ENCODE measurements at places on chromosomes 3 and 15. TPM values are rescaled to one million over a fixed set of nuclear protein-coding genes. Genes with fewer than 3 reads are reported as not detected.
A peak's percentile ranks its signal among the peaks of the same experiment; 100 is the strongest.

MED12L gene
- total RNA-seq, result 0.60 TPM

LRRC31 gene
- total RNA-seq, result not detected

CEP152 gene
- 3.3 TPM for total RNA-seq

DNA sequence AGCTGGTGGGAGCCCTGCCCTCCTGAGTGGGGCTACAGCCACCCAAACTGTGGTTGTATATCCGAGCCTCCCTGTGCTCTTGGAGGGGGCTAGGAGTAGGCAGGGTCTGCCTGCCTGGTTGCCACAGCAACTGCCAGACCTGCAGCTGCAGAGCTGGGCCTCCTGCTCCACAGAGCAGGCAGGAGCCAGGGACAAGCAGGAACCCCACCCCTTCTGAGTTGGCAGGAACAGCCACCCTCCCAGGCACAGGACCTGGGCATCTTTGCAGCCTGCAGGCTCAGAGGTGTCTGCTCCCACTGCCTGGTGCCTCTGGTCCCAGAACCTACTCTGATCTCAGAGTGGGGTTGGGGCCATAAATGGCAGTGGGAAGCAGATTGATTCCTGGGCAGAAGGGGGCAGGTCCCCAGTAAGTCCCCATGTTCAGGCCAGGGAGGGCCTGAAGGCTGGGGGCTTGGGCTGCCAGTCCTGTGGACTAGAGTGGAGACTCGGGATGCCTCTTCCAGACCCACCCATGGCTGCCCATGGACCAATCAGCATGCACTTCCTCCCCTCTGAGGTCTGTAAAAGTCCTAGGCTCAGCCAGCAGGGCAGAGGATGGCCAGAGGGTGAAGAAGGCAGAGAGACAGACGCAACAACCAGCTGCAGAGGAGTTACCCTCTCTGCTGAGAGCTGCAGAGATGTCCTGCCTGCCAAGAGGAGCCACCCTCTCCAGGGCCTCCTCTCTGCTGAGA is 10.3 kb upstream of the LRRC31 start:
- no peak for DNase-seq

DNA sequence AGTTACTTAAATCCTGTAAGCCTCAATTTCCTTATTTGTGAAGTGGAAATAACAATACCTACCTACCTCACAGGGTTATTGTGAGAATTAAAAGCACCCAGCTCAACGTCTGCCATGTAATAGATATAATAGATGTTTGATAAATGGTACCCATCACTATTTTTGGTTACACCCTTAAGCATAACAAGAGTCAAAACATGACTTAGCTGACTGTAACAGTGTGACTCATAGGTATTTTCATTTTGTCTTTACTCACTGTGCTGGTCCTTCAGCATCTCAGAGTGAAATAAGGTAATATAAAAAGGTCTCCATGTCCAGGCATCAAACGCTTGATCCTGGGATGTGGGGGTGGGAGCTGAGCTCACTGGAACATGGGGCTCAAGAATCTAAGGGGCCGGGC is 3.1 kb downstream of the CPLX3 start:
- no peak for DNase-seq

CHRNB4 gene
- not detected for total RNA-seq

ADAMTS17 gene
- 6.8 TPM for total RNA-seq

DNA sequence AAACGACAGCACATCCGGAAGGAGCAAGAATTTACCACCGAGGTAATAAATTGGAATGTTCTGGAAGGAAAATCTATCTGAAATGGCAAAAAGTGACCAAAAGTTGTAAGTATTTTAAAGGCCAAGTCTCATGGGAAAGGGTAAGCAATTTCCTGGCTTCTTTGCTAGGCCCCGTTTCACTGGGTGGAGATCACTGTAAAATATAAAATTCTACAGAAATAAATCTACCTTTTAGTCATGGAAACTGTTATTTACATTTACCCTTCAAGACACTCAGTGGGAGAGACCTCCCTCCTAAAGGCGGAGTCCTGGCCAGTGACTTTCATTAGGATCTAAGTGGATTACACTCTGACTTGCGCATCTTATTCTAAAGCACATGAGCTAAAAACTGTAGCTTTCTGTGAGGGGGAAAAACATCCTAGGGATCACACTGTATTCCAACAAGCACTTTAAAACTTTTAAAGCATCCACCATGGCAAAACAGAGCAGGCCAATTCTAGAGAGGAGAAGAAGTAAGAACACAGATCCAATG is 28.8 kb downstream of the LYZL4 start:
- DNase-seq, result no peak

DNA sequence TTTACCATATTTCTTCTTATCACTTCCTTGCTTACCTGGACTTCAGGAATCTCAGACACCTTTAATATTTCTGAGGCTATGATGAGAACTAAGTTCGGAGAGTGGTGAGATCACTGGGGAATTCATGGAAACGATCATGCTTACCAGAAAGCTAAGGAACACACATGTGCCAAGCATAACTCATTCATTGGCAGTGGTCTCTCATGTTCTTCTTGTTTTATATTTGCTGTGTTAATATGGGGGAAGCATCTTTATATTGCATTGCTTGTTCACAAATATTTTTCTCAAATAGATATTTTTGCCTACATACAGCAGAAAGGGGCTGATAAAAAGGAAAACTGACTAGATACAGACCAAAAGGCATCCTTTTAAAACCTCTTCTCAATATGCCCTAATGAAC is 55.8 kb downstream of the COL6A6 start:
- DNase-seq, result no peak

- DNase-seq, result peak; percentile 68
These were observed 8.6 kb downstream of the ISLR start for GRCh38 chr15:74182131-74182530.
